NCI-H187 treated with DMSO at 0.1 percent for 48 hours (cell line): ENCODE measurements at places on chromosomes 13 and 19.

GRCh38 chr13:98144801-98145350 lies 2.0 kb downstream of the FARP1 start:
- peak; percentile 49 for DNase-seq

GRCh38 chr19:38209671-38210457 lies 14.2 kb downstream of the DPF1 start:
- no peak for DNase-seq

DNA sequence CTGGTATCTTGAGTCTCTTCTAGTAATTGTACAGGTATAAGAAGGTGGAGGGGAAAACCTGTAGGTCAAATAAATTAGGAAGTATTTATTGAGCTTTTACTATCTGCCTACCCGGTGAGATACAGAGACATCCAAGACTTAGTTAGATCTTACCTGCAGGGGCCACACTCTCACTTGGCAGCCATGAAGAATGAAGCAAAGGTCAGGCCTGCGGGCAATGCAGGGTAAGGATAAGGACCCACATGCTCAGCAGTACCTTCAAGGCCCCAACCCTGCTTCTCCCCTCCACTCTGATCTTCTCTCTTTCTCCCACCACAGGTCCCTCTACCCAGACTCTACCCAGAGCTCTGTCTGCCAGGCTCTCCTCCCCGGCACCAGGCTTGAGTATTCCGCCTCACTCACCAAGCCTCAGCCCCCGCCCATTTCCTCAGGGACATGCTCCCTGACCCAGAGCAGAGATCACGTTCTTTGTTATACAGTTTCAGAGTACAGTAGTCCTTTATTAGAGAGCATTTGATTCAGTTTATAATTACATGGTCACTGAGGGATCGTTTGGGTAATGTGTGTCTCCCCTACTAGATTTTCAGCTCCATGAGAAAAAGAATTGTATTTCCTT lies 18.9 kb upstream of the CLDN10 start:
- no peak for DNase-seq

DNA sequence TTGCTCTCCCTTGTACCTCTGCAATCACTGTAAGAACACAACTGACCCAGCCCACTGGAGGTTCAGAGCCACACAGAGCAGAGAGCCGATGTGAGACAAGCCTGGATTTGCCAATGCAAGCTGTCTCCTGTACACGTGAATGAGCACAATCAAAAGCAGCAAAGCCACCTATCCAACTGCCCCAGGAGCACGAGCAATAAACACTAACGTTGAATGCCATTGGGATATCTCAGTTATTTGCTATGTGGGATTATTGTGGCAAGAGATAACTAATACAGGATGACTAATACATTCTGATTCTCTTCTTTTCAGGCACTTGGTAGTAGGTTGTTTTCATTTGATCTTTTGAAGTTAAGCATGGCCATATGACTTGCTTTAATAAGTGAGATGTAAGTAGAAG lies 85.2 kb upstream of the FAM216B start:
- DNase-seq, result no peak

DNA sequence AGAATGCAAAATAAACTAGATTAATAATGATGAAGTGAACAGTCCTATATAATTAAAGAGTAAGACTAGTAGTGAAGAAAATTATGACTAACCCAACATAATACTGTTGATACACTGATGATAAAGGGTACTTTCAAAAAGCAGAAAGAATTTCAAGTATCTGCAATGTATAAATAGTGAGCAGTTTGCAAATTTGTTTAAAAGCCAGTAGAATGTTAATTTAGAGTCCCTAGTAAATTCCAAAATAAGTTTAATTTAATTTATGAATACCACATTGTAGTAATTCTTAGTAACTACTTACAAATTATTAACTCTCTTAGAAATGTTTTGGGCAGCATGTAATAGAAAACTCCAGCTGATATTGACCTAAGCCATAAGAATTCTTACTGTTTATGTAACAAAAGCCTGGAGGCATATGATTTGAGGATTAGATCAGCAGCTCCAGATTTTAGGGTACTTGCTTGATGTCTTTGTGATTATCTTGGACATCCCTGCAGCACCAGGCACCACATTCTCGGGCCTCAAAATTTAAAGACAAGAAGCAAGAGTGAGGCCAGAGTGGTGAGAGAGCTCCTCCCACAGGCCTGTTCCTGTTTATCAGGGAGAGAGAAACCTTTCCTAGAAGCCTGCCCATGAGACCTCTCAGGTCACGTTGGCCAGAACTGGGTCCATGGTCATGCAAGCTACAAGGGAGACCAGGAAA lies 67.6 kb upstream of the TDRD3 start:
- DNase-seq, result peak; percentile 76

GRCh38 chr13:71454509-71454908 lies 412.5 kb downstream of the DACH1 start:
- DNase-seq, result no peak

GRCh38 chr13:110714797-110715394 lies 1.4 kb downstream of the ING1 start:
- no peak for DNase-seq

DNA sequence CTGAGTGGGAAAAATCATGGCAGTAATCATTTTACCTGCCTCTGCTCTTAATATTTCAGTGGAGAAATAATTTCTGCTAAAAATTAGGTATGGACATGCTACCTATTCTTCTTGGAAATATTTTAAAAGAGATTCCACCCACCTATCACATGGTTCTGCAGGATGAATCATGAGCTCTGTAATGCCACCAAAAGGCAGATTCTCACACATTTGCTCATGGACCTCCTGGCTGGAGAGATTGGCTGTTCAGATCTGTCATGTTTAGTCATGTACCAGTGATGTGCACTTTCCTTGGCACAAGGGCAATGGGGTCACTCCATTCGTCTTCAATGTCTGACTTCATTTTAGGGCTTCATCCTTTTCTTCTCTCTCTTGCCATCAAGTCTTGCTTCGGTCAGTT lies 101.8 kb upstream of the MBNL2 start:
- no peak for DNase-seq
